Dermis lymphatic vessel endothelial cell (primary cell): ENCODE measurements at places on chromosomes 2 and 18. TPM values are rescaled to one million over a fixed set of nuclear protein-coding genes. Genes with fewer than 3 reads are reported as not detected.

The COLEC11 gene
- total RNA-seq, result 0.43 and 0.65 TPM in 2 replicates

The SIX3 gene
- total RNA-seq, result not detected in 2 replicates

The PCARE gene
- not detected in 2 replicates for total RNA-seq

The STPG4 gene
- 0.11 and 0.17 TPM in 2 replicates for total RNA-seq

The ICA1L gene
- 0.98 and 2.2 TPM in 2 replicates for total RNA-seq

The CHRND gene
- not detected in 2 replicates for total RNA-seq

The SOX11 gene
- not detected in 2 replicates for total RNA-seq

The LIMS2 gene
- total RNA-seq, result 4.2 and 5.1 TPM in 2 replicates

The DCC gene
- total RNA-seq, result under 0.01 TPM in 1 of 2 replicates, not detected in the other

The GLB1L gene
- 3.0 and 4.1 TPM in 2 replicates for total RNA-seq

The HOXD1 gene
- total RNA-seq, result 5.9 and 10.0 TPM in 2 replicates

The COBLL1 gene
- total RNA-seq, result 1.3 and 2.2 TPM in 2 replicates

The C1QL2 gene
- total RNA-seq, result not detected in 2 replicates

The TEKT4 gene
- not detected in 2 replicates for total RNA-seq

The KLHL30 gene
- under 0.01 TPM in 1 of 2 replicates, not detected in the other for total RNA-seq

The HOXD13 gene
- total RNA-seq, result under 0.01 TPM in 1 of 2 replicates, not detected in the other

The LIMS4 gene
- total RNA-seq, result 45.6 and 52.5 TPM in 2 replicates

The KCNIP3 gene
- 0.11 and 0.17 TPM in 2 replicates for total RNA-seq

The ITPRIPL1 gene
- total RNA-seq, result 3.2 and 3.3 TPM in 2 replicates

The CHRNG gene
- not detected in 2 replicates for total RNA-seq

The RBM43 gene
- 1.2 and 2.1 TPM in 2 replicates for total RNA-seq

The SLC25A12 gene
- total RNA-seq, result 10.3 and 11.1 TPM in 2 replicates

The TEX51 gene
- not detected in 2 replicates for total RNA-seq

The TTC31 gene
- 8.3 and 9.9 TPM in 2 replicates for total RNA-seq

The NETO1 gene
- total RNA-seq, result not detected in 2 replicates

The RSAD2 gene
- under 0.01 and 0.33 TPM in 2 replicates for total RNA-seq

The RAX gene
- total RNA-seq, result not detected in 2 replicates

The INO80D gene
- 8.0 and 8.3 TPM in 2 replicates for total RNA-seq

The CNRIP1 gene
- 38.8 and 40.2 TPM in 2 replicates for total RNA-seq

The IL36A gene
- not detected in 2 replicates for total RNA-seq

The FRZB gene
- 0.43 TPM in 2 replicates for total RNA-seq

The TMEFF2 gene
- under 0.01 TPM in 1 of 2 replicates, not detected in the other for total RNA-seq

The PPP4R1 gene
- total RNA-seq, result 132 and 138 TPM in 2 replicates

The PDE1A gene
- 9.8 and 14.0 TPM in 2 replicates for total RNA-seq

The SERPINB4 gene
- not detected in 2 replicates for total RNA-seq

The CCDC121 gene
- 2.0 and 2.1 TPM in 2 replicates for total RNA-seq

The DSC3 gene
- under 0.01 and 0.11 TPM in 2 replicates for total RNA-seq

The NR4A2 gene
- total RNA-seq, result 0.17 and 0.87 TPM in 2 replicates

The DYTN gene
- not detected in 2 replicates for total RNA-seq

The MYL1 gene
- total RNA-seq, result not detected in 2 replicates

The TMEM198 gene
- under 0.01 TPM in 1 of 2 replicates, not detected in the other for total RNA-seq

The SCYGR2 gene
- not detected in 2 replicates for total RNA-seq

The REG3A gene
- total RNA-seq, result not detected in 2 replicates

The UGT1A4 gene
- total RNA-seq, result not detected in 2 replicates

The KYNU gene
- not detected in 2 replicates for total RNA-seq

The POLR1A gene
- 5.5 and 10.7 TPM in 2 replicates for total RNA-seq

The FKBP1B gene
- total RNA-seq, result 8.7 and 10.5 TPM in 2 replicates

The RNF25 gene
- 31.8 and 33.7 TPM in 2 replicates for total RNA-seq

The C2orf78 gene
- not detected in 2 replicates for total RNA-seq
